ENCODE measurements at places on chromosomes 3 and 15.
A peak's percentile ranks its signal among the peaks of the same experiment; 100 is the strongest.

GRCh38 chr3:141311496-141312353, 56.6 kb upstream of the ZBTB38 start:
- DNase-seq: peak; percentile 99

GRCh38 chr3:153372326-153372725, 210.3 kb downstream of the RAP2B start:
- no peak for DNase-seq

- no peak for DNase-seq
Measured at GRCh38 chr15:42729409-42729808, 7.5 kb downstream of the CDAN1 start.

DNA sequence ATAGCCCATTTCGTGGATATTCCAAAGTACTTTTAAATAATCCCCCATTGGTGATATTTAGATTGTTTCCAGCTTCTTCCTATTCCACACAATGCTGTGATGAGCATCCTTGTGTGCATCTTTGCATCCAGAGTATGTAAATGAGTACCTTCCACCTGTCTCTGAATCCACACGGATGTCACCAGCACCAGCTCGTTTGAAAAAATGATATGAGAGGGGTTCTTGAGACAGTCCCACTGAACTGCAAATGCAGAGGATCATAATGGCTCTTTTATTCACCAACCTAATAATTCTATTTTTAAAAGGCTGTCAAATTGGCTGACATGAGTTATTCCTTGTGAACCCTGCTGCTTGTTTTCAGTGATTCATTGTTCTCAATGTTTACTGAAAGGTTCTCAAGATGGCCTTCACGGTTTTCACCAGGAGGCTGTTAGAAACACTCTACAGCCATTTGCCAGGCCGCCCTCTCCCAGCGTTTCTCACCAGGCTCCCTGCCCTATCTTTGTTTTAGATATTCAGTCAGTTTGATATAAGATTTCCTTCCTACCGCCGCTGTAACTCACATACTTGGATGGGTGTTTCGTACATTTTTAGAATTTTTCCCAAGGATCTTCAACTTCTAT, 96.7 kb upstream of the PTPRG start:
- DNase-seq: no peak

DNA sequence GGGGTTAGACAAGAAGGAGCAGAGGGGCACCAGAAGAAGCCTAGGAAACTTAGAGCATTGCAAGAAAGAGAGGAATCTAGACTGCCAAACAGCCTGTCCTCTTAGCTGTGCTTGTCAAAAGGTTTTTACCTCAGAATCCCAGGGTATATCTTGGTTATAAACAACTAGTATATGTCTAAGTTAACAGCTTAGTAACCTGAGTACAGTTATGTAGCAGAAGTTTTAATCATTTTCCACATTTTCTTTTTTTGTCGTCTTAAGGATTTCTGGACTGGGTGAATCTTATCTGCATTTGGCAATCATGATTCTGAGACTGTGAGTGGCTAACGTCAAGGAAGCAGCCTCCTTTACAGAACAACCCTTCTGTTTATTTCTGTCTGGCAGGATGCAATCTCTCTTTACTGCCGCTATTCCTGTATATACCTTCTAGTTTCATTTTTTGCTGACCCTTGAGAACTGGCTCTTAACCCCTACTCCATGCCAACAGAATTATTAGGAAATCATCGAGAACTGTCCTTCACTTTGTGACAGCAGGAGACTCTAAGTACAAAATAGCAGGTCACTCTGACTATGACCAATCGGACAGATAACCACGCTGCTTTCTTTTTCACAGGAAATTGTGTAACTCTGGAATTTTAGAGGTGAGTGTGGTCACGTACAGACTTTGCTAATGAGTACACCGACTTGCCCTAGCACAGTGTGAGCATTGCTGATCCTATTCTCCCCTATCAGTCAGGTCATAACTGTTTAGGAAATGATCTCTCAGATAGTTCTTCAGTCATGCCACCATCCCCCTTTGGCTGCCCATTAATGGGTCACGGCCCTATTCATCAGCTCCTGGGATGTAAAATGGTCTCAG, 3.3 kb upstream of the CP start:
- peak; percentile 50 for DNase-seq

- no peak for DNase-seq
Measured at GRCh38 chr3:9800529-9800928, 7.6 kb downstream of the ARPC4 start.

DNA sequence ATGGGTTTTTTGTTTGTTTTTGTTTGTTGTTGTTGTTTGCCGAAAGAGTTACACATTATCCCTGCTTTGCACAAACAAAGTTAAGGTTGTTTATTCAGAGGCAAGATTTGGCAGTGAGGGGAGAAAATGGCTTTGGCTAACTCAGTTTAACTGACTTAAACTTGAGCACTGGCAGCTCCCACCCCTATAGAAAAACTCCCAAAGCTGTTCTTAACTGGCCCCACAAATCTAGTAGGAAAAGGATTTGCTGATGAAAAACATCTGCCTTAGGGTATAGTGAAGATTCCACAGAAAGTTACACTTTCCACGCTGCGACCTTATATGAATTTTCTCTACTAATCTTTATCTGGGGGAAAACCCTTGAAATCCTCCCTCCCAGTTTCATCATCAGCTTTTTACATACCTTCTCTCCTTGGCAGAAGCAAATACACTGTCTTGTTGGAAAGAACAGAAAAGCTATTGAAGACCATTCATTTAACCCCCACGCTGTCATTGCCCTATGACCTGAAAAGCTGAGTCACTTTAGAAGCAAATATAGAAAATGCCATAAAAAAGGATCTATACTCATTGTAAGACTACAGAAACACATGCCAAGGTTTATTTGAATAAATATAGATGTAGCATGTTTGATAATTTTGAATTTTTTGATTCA, 551.7 kb downstream of the NR2F2 start:
- DNase-seq: no peak

- DNase-seq: no peak
Measured at GRCh38 chr15:80568298-80568697, 126.8 kb upstream of the ABHD17C start.
